ENCODE measurements at places on chromosomes 16 and 17.

DNA sequence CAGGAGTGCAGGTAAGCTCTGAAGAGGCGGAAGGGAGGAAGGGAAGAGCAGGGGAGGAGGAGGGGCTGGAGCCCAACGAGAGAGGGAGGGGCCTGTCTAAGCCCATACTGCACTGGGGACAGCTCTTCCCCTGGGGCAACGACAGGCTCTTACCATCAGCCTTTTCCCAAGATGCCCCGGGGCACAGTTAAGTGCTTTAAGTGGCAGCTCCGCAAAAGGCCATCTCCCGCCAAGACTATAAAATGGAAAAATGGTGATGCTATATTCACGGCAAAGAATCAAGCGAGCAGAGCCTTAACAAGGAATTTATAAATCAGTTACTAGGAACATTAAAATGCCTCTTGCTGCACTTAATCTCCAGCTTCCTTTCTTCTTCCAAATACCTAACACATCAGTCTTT lies 110.2 kb upstream of the NLRP1 start:
- DNase-seq = no peak

DNA sequence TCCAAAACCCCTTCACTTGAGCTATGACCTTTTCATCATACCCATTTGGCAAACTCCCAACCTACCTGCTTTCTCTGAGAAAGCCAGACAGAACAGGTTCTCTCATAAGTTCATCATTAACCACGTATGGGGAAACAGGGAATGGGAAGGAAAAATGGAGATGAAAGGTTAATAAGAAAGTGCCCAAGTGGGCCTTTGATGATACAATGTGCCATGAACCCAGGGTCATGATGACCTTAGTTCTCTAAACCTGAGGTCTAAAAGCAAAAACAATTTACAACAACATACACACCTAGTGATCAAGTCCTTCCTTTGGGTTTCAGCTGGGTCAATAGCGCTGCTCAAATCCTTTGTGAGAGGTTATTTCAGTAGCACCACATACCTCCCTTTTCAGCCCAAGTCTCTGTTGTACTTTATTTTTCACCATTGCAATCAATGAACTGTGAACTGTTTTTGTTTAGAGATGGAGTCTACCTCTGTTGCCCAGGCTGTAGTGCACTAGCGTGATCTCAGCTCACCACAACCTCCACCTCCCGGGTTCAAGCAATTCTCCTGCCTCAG lies 14.5 kb upstream of the RANGRF start:
- no peak for DNase-seq

DNA sequence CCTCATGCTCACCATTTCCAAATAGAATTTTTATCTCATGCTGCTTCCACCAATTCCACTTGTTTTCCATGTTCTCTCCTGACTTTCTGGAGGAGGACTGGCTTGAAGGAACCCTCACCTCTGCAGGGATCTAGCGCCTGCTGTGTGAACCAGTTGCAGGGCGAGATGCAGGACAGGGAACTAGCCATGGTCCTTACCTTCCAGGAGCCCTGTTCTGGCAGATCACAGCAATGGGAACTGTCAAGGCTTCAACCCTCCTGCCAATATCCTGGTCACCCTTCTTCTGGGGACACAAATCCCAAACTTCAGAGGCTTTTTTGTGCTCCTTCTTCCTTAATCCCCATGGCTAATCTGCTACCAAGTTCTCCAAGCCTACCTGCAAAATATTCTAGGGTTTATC lies 60.4 kb upstream of the MMP2 start:
- no peak for DNase-seq

DNA sequence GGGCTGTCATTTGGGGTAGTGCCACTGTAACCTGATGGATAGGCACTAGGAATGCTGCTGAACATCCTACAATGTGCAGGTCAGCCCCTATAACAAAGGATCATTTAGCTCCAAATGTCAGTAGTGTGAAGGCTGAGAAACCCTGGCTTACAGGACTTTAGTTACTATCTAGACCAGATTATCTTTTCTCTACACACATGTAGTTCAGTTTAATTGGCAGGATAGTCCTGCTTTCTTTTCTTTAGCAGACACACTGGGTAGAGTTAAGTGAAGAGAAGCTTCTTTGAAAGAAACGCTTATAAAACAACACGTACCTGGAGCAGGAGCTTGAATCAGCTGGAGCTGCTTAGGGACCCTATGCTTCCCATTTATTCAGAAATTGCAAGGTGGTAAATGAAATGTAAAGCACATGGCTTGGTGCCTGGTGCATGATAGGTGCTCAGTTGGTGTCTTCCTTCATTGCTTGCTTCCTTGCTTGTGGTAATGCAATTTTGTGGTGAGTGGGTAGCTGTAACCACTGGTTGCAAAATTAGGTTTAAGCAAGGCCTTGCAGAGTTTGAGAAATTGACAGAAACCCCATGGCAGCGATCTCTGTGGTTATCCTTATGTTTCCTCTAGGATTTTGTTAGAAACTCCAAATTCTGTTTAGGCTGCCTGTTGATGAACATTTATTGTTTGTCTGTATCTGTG lies 9.4 kb downstream of the METTL9 start:
- DNase-seq = no peak

- peak; percentile 84 for DNase-seq
Observed at GRCh38 chr16:56450986-56451752, at the start of the genes NUDT21 and OGFOD1. Gene NUDT21 (minus strand): TSS chr16:56451332. CDS start chr16:56451202, 130 bp downstream. Gene OGFOD1 (plus strand): TSS chr16:56451554. CDS start chr16:56451613, 59 bp downstream.

All from activated T-cell treated with anti-CD3 and anti-CD28 coated beads, Interleukin-2, amount 50 U/mL, for 4 hours (primary cell).